ENCODE measurements at places on chromosomes 5 and 9.

DNA sequence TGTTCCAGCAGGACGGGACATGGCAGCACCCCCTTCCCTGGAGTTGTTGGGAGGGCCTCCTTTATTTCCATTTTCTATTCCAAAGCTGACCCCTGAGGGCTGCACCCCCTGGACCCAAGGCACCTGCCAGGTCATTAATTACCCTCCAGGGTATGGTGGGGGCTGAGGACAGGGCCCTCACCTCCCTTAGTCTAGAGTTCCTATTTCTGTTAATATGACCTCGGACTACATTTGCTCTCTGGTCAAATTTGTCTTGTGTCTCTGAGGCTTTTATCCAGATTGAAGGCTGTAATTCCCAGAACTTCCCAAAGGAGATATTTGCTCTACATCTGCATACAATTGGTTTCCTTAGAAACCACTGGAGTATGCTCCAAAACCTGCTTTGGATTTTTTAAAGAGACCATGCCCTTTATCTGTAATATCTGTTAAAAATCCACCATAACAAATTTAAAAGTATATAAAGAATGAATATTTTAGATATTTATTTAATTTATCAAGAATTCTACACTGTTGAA is 16.8 kb downstream of the PHF2 start:
- no peak for DNase-seq

- DNase-seq = no peak
These were observed 51.5 kb downstream of the COL15A1 start for GRCh38 chr9:98995059-98995671.

DNA sequence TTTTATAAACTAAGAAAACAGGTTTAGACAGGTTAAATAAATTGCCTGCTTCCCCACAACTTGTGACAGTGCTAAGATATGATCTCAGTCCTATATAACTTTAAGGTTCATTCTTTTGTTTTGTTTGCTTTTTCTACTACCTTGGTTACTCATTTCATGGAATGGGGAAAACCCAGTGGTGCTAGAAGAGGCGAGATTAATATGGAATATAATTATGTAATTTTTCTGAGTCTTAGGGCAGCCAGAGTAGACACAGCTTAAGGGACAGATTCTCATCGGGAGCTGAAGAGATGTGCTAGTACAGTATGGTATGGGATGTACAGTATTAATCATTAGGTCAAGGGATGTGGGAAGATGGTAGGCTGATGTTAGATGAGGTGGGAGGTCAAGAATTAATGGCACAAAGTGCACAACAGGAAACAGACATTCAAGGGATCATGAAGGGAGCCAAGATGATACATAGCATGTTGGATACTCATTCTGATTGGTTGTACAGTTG is 6.2 kb downstream of the TRIM32 start:
- no peak for DNase-seq

DNA sequence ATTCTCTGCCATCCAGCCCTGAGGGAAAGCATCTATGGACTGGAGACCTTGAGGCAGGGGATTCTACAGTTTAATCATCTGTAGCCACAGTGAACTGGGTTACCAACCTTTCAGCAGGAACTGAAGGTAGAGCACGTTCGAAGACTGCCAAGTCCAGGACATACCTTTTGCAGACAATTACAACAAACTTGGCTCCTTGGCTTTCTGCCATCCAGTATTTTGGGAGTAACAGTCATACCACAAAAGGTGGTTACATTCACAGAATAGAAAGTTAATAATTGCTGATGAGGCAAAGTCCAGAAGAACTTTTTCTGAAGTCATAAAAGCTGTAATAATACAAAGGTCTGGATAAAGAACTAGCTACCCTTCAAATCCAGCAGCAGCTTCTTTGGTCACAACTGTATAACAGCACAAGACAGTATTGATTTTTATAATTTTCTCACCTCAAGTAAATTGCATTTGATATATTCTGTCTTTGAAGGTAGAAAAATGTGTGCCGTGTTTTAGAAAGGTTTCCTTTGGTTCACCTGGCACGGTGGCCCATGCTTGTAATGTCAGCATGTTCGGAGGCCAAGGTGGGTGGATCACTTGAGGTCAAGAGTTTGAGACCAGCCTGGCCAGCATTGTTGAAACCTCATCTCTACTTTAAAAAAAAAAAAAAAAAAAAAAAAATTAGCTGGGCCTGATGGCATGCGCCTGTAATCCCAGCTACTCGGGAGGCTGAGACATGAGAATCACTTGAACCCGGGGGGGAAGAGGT is 236.6 kb downstream of the NR3C1 start:
- no peak for DNase-seq

Measured in thymus (tissue), 14 donors.